ENCODE measurements at places on chromosomes 13 and 19. TPM values are rescaled to one million over a fixed set of nuclear protein-coding genes. Genes with fewer than 3 reads are reported as not detected.

IZUMO4 gene
- total RNA-seq, result 2.2 TPM

ZNF677 gene
- total RNA-seq, result 27.5 TPM

C19orf18 gene
- 0.89 TPM for total RNA-seq

DHDH gene
- total RNA-seq, result not detected

LGI4 gene
- total RNA-seq, result 5.7 TPM

TNFSF13B gene
- 3.9 TPM for total RNA-seq

TNNI3 gene
- 0.89 TPM for total RNA-seq

IGFL1 gene
- 0.69 TPM for total RNA-seq

CYP4F2 gene
- 0.89 TPM for total RNA-seq

PRX gene
- total RNA-seq, result 5.2 TPM

ZNF709 gene
- total RNA-seq, result 10.3 TPM

RGL3 gene
- total RNA-seq, result 1.8 TPM

ATP1A3 gene
- not detected for total RNA-seq

LHFPL6 gene
- total RNA-seq, result 46.0 TPM

SIGLEC11 gene
- 0.79 TPM for total RNA-seq

ZNF324B gene
- 5.6 TPM for total RNA-seq

CYTH2 gene
- total RNA-seq, result 27.4 TPM

CASP14 gene
- 29.3 TPM for total RNA-seq

NOSIP gene
- 28.4 TPM for total RNA-seq

FLT1 gene
- total RNA-seq, result 22.3 TPM

IRF2BP1 gene
- 14.5 TPM for total RNA-seq

ZNF837 gene
- 0.69 TPM for total RNA-seq

GDF15 gene
- total RNA-seq, result 5.8 TPM

ZNF431 gene
- total RNA-seq, result 16.1 TPM

CGB8 gene
- total RNA-seq, result not detected

ZNF805 gene
- 27.9 TPM for total RNA-seq

Data from skin of body (tissue), 3 donors.